ENCODE measurements at places on chromosomes 4 and X.
A peak's percentile ranks its signal among the peaks of the same experiment; 100 is the strongest.

- DNase-seq = no peak
Observed at GRCh38 chr4:141002323-141002805, 130.9 kb downstream of the RNF150 start.

GRCh38 chr4:152187693-152188092, 348.2 kb downstream of the FBXW7 start:
- DNase-seq = no peak

GRCh38 chr4:122858705-122859104, 32.1 kb downstream of the FGF2 start:
- DNase-seq = no peak

GRCh38 chrX:10620121-10620699, at the start of gene MID1:
TSS of gene MID1 (minus strand) at chrX:10620585. CDS start at chrX:10567547, 53,038 bp downstream.
- no peak for DNase-seq

DNA sequence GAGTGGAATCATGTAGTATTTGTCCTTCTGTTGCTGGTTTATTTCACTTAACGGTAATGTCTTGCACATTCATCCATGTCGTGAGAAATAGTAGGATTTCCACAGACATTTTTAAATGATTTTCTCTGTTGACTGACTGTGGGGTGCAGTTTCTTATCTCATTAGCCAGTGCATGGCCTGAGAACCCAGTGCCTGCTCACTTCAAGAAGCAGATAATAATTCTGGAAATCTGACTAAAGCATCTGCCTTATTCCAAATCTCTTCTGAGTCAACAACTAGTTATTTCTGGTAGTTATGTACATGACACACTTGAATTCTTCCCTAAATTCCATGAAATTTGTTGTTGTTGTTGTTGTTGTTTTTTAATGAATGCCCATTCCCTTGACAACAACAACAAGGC, 77.6 kb downstream of the NPFFR2 start:
- no peak for DNase-seq

DNA sequence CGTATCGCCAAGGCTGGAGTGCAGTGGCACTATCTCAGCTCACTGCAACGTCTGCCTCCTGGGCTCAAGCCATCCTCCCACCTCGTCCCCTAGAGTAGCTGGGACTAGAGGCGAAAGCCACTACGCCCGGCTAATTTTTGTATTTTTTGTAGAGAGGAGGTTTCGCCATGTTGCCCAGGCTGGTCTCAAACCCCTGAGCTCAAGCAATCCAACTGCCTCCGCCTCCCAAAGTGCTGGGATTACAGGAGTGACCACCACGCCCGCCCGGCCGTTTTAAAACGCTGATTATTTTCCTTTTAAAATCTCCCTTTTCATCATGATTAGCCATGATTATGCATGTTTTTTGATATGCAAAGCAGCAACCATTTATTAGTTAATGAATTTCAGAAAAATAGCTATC, 2.2 kb downstream of the N4BP2 start:
- DNase-seq = no peak

GRCh38 chr4:102758241-102759160, 2.3 kb downstream of the MANBA start:
- DNase-seq = no peak

DNA sequence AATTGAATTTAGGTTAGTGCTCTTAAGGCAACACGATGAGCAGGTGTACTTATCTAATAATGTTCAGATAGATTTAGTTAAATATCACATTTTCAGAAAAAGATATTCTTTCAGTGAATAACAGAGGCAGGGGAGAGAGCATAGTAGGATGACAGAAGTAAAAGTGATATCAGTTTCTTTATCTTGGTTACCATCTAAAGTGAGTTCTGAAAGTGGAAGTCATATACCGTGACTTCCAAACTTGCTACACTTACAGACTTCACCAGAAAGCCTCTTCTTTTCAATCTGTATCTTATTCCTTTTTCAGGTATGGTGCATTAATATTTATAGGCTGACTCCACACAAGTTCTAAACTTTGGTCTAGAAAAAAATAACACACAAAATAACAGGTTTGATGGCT, 124.9 kb downstream of the POU4F2 start:
- DNase-seq = no peak

GRCh38 chr4:183905081-183905592, at the start of gene STOX2:
TSS of gene STOX2 (plus strand) at chr4:183905307. CDS start at chr4:183906791, 1,484 bp downstream.
- no peak for DNase-seq

DNA sequence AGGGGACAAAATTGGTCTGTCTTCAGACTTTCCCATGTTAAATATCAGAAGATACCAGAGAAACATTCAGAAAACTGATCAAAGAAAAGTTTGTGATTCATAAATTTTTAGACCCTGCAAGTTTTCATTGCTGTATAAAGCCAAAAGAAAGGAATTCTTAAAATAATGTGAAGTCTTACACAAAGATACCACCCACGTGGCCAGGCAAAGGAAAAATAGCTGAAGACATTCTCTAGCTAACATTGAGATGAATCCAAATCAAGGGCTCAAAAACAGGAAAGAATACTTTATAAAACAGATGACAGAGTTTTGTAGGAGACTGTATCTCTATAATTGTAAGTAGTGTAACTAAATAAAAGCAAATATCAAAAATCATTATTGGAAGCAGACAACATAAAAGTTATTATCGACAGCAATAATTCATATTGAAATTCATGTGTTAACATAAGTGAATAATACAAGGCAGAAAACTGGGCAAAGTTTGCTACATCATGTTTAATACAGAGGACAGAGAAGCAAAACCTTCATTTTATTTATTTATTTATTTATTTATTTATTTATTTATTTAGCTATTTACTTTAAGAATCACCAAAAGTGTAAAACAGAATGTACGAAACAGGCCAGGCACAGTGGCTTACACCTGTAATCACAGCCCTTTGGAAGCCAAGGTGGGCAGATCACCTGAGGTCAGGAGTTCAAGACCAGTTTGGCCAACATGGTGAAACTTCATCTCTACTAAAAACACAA, 204.6 kb upstream of the SLIT2 start:
- no peak for DNase-seq

GRCh38 chrX:9829308-9830267, 43.4 kb downstream of the SHROOM2 start:
- DNase-seq = no peak

DNA sequence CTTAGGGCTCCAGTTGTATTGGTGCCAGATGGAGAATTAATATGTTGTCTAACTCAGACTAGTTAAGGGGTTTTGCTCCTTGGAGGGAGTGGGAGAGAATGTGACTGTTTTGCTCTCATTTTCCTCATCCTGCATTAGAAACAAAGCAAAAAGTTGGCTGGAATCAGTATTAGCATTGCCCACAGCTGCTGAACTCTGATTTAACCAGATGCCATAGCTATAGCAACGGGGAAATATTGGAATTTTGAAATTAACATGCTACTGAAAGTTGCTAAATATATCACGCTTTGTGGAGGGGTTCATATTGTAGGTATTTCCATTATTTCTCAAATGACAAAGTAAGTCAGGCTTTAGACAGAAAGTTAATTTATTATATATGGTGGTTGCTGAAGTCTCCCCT, 66.7 kb upstream of the EOLA2 start:
- no peak for DNase-seq

- no peak for DNase-seq
Observed at GRCh38 chr4:147284256-147284835, 196.6 kb upstream of the EDNRA start.

- peak; percentile 71 for DNase-seq
Observed at GRCh38 chrX:101595739-101596419, 21.9 kb downstream of the ARMCX6 start.

DNA sequence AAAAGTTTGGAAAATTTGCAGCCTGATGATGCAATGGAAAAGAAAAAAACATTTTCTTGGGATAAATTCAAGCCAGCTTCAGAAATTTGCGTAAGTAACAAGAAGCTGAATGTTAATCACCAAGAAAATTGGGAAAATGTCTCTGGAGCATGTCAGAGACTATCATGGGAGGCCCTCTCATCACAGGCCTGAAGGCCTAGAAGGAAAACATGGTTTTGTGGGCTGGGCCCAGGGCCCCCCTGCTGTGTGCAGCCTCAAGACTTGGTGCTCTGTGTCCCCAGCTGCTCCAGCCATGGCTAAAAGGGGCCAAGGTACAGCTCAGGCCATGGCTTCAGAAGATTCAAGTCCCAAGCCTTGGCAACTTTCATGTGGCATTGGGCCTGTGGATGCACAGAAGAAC, 1049.8 kb upstream of the GRIA3 start:
- no peak for DNase-seq

- DNase-seq = no peak
Observed at GRCh38 chr4:140448830-140449229, 21.4 kb upstream of the CLGN start.

GRCh38 chr4:3302173-3302785, 9.5 kb downstream of the RGS12 start:
- no peak for DNase-seq

GRCh38 chrX:74446876-74447275, 25.6 kb downstream of the SLC16A2 start:
- DNase-seq = no peak

GRCh38 chr4:158810487-158811215, 41.8 kb downstream of the FNIP2 start:
- DNase-seq = no peak

DNA sequence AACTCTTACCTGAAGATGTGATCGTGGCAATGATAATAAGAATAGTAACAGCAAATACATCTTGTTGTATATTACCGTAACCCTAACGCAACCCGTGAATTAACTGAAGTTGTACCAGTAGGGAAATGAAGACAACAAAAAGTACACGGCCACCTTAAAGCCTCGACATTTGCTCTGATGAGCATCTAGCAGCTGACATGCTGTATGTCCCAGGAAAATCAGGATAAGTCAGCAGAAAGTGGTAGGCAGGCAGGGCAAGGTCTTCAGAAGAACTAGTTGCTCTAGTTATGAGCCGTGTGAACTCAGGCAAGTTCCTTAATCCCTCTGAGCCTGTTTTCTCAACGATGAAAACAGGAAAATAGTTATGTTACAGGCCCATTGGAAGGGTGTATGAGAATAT, 7.7 kb upstream of the ASB5 start:
- DNase-seq = no peak

DNA sequence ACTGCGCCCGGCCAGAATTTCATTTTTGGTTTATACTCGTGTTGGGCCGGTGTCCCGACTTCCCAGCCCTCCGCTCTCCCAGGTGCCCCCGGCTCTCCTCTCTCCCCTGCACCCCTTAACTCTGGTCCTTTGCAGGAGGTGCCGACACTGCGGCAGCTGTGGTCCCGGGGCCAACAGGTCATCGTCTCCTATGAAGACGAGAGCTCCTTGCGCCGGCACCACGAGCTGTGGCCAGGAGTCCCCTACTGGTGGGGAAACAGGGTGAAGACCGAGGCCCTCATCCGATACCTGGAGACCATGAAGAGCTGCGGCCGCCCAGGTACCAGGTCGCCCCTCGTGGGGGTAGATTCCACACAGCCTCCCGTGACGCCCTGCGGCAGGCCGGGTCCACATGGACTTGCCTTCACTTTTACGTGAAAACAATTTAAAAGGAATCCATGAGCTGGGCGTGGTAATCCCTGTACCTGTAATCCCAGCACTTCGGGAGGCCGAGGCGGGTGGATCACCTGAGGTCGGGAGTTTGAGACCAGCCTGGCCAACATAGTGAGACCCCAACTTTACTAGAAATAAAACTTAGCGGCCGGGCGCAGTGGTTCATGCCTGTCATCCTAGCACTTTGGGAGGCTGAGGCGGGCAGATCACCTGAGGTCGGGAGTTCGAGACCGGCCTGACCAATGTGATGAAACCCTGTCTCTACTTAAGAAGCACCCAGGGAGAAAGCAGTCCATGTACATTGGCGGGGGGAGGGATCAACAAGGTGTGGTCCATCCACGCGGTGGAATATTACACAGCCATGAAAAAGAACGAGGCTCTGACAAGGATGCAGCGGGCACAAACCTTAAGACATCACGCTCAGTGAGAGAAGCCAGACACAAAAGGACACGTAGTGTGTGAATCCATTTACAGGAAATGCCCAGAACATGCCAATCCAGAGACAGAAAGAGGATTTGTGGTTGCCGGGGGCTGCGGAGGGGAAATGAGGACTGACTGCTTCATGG, 12.0 kb downstream of the PLCXD1 start:
- no peak for DNase-seq

- no peak for DNase-seq
Observed at GRCh38 chrX:125532411-125533089, 212.9 kb downstream of the TEX13C start.

DNA sequence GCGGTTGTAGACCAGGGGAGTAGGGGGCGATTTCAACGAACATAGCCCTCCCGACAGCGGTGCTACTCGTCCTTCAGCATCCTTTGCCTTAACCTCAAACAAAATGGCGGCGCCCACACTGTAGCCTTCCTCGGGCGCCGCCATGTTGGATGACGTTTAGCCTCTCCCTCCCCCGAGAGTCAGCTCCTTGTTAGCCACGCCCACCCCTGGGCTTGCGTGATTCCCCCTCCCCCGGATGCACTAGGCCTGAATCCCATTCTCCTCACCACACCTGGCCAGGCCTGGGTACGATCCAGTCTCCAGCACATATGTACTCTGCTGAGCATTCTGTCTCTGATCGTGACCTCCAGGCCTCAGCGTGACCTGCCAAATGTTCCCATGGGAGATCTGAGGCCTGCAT, 49.0 kb upstream of the ZNF157 start:
- DNase-seq = no peak
